DMS79 (cell line): ENCODE measurements at places on chromosomes 2 and 18.

- no peak for DNase-seq
Measured at GRCh38 chr2:241279413-241279812, 36.1 kb downstream of the HDLBP start.

GRCh38 chr2:27773959-27774358 is 2.4 kb downstream of the MRPL33 start:
- no peak for DNase-seq

DNA sequence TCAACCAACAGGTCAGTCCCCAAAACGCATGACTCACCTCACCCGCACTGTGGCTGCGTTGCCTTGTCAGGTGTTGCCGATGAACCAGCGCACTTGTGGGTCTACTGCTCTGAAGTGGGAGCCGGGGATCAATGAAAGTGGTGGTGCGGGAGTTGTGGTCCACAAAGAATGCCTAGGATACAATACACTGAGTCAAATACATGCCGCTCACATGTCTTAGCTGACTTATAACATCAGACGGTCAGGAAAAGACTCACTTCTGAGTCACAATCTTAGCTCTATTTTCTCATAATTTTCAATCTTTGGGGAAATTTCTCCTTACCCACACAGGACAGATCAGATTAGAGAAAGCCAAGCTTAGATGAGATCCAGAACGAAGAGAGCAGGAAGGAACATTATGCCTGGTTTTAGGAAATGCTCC is 107.1 kb upstream of the STK17B start:
- no peak for DNase-seq

GRCh38 chr2:124018890-124019289 is 6.2 kb upstream of the CNTNAP5 start:
- DNase-seq: no peak

DNA sequence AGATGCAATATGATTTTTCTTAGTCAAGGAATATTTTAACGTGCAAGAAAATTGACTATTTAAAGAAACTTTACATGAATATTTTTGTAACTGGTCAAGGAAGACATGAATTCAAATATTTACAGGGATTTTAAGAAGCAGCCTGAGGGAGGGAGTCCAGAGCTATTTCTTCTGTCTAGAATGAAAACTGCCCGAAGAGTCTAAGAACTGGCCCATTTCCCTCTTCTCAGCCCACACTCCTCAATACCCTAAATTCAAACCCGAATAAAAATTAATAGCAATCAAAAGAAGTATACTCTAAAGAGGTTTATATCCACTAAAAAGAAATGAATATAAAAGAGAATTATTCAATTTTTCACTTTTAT is 6.5 kb upstream of the NDUFV2 start:
- DNase-seq: no peak

- DNase-seq: no peak
Measured at GRCh38 chr2:75558786-75559679, 1.7 kb downstream of the EVA1A start.

DNA sequence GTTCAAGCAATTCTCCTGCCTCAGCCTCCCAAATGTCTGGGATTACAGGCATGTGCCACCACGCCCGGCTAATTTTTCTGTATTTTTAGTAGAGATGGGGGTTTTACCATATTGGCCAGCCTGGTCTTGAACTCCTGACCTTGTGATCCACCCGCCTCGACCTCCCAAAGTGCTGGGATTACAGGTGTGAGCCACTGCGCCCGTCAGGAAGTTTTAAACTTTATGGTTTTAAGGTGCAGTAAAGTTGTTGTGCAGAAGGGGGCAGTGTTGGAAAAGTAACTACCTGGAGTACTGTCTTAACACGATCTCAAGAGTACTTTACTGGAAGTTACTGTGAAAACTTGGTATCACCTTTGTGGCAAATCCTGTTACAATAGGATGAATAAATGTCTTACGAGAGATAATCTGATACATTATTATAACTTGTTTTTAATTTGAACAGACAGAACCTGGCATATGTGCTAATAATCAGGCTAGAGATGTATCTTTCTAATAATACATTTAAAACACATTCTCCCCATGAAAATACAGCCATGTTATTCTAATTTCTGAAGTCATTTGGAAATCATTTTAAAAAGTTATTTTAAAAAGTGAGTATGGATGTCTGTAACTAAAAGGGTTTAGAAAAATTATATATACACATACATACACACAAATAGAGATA is 10.8 kb downstream of the SPDYA start:
- DNase-seq: peak; percentile 11

- DNase-seq: peak; percentile 78
Measured at GRCh38 chr18:21167641-21168377, 56.2 kb upstream of the ROCK1 start.

- no peak for DNase-seq
Measured at GRCh38 chr18:35322486-35323458, 21.4 kb downstream of the ZNF24 start.
